ENCODE measurements at places on chromosomes 4 and X.

GRCh38 chrX:112085149-112085548 is 2.6 kb upstream of the TRPC5 start:
- DNase-seq, result no peak

DNA sequence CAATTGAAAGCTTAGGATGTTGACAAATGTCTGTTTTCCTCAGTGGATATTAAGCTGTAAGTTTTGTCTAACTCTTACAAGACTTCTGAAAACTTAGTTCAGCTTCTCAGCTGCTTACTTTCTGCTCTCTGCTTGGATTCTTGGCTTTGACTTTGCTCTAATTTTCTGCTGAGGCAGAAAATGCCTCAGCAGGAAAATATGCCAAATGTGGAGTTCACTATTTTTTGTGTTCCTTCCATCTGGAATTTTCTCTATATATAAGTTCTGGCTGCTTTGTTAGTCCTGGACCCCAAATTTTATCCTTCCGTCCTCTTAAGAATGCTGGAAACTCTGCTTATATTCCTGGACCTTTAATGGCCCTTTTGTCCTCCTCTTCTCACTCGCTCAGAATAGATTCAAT is 352.6 kb upstream of the NWD2 start:
- no peak for DNase-seq

DNA sequence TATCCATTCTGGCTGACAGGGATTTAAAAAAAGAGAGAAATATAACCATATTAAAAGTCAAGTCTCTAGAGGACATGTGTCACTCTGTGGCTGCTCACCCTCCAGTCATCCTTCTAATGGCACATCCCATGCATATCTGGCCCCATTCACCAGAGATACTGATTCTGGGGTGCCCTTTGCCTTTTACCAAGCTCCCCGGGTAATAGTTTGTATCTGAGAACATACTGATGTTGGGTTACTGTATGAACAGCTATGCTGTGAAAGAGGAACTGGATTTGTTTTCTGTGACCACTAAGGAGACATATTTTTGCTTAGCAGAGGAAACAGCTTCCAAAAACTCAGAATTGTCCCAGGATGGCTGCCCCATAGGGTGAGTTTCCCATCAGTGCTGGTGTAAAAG is 56.0 kb downstream of the SAT1 start:
- no peak for DNase-seq

DNA sequence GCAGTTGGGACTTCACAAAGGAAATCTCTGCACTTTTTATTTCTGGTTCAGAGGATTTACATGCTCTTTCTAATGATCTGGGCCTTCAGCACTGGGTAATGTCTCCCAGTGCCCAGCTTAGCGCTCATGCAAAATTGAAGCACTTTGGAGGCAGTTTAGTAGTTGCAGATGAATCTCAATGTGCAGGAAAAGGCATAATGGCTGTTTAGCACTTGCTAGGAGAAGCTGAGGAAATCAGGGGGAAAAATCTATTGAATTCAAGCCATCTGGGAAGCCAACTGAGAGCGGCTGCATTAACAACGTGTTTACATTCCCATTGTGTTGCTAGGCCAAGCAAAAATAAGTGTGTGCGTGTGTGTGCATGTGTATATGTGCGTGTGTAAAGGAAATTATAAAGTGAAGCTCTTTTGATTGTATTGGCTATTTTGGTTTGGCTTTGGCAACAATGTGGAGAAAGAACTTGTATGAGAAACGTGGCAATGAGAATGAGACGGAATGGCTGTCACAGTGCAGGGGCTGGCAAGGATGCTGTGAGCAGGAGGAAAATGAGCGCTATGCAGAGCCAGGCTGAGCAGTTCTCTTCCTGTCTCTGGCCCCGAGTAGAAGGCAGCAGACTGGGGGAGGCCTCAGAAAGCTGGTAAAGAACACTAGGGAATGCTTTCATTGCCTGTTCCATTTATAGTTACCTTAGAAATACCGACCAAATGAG is 231.5 kb downstream of the UNC5C start:
- DNase-seq, result no peak

DNA sequence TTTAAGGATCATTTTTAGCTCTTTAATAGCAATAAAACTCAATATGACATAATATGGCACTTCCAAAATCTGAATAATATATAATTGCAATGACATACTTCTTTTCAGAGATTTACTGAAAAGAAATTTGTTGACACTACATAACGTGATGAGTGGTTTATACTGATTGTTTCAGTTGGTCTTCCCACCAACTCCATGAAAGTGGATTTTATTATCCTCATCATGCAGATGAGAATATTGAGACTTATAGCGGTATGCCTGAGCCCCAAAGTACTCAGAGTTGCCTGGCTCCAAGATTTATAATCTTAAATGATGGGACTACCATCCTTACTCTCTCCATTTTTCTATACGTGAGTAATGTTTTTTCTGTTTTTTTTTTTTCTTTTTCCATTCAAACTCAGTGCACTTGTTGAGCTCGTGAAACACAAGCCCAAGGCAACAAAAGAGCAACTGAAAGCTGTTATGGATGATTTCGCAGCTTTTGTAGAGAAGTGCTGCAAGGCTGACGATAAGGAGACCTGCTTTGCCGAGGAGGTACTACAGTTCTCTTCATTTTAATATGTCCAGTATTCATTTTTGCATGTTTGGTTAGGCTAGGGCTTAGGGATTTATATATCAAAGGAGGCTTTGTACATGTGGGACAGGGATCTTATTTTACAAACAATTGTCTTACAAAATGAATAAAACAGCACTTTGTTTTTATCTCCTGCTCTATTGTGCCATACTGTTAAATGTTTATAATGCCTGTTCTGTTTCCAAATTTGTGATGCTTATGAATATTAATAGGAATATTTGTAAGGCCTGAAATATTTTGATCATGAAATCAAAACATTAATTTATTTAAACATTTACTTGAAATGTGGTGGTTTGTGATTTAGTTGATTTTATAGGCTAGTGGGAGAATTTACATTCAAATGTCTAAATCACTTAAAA is 15.3 kb downstream of the ALB start:
- no peak for DNase-seq

DNA sequence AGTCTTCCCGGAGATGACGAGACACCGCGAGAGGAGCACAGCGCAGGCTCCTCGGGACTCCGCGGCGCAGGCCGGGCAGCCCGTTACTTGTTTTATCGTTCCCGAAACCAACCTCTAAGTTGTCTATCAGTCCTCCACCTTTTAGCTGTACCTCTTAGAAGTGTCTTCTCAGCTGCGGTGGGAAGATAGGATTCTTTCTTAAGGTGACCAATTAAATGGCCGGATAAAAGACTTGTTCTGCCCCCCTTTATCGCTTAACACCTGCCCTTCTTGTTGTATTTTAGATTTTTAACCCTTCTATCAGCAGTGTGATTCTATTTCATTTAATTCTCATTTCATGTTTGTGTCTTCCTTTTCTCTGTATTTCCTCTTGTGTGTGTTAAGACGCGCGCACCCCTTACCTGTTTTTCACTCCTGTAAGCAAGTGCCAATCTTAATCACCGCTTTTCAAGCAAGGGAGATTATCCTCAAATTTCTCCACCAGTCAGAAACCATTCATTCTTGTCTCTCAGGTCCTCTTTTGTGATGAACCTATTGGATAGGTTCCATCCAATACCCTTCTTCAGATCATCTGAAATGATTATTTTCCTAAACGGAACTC is at the start of gene SLC9B2:
SLC9B2 (minus strand) TSS at position 15 of the 601 bp plus-strand sequence. CDS start 9,211 bp downstream, outside the sequence.
- DNase-seq, result peak; percentile 13

GRCh38 chrX:150508451-150509367 is 59.7 kb upstream of the MTM1 start:
- DNase-seq, result no peak

DNA sequence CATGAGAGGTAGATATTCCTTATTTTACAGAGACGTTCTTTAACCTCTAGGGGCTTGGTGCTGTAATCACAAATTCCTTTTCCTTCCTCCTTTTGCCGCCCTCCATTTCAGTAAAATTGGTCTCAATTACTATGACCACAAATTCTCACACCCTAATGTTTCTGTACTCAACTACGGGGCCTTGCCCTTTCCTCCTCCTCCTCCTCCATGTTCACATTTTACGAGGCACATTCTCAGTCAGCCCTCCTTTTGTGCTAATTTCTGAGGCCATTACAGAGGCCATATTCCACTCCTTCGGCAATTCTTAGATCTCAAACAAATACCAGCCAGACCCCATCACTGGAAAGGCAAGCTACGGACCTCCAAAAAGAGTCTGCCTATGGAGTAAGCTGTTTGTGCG is 92.1 kb downstream of the SH3KBP1 start:
- DNase-seq, result no peak
